ENCODE measurements at places on chromosomes 13 and 19.
A peak's percentile ranks its signal among the peaks of the same experiment; 100 is the strongest.

DNA sequence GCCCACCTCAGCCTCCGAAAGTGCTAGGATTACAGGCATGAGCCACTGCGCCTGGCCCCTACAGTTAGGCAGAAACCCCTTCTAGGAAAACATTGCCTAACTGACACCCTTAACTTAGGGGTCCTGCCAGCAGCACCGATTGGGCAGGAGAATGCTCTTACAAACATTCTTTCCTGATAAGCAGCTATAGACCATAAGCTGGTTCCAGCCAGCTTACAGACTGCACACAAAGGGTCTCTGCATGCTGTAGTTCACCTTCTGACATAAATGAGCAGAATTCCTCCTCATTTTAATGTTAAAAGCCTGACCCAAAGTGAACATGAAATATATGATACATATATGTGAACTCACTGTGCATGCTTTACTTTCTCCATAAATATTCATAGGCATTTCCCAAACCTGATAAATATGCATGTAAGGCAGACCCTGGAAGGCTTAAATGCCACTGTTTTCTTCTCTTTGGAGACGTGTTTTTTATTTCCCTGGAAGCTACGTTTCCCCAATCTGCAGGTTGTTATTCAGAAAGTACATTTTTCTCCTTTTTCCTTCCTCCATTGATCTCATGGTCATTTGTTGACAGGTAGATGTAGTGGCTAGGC, 48.5 kb upstream of the KL start:
- DNase-seq = no peak

GRCh38 chr19:48962029-48962848, 2.9 kb upstream of the FTL start:
- DNase-seq = peak; percentile 88

GRCh38 chr19:11152318-11153062, 3.1 kb downstream of the SPC24 start:
- DNase-seq = no peak

- DNase-seq = peak; percentile 49
Measured at GRCh38 chr19:39335168-39335548, 685 bp downstream of the GMFG start.

DNA sequence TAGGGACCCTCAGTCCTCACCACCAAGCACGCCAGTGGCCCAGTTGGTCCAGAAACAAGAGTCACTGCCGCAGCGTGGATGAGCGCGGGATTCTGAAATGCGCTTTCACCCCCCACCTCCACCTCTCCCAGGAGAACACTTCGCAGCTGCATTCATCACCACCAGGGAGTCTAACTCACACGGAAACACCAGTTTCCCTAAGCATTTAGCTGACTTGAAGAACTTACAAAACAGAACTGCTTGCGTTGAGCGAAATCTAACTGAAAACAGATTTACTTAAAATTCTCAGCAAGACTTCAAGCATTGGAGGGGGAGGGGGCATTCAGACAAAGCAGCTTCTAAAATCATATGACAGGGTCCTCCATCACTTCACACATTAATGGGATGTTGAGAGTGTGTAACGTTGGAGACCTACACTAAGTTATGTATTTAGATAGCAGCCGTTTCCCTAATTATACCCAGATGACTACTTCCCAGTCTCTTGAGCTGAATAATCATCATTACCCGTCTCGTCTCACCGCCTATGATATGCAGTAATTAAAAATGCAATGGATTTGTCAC, 258.2 kb upstream of the IRS2 start:
- no peak for DNase-seq

- DNase-seq = no peak
Measured at GRCh38 chr19:18987456-18987855, 45.9 kb downstream of the SUGP2 start.

GRCh38 chr13:44660050-44660449, 83.9 kb upstream of the TSC22D1 start:
- no peak for DNase-seq

DNA sequence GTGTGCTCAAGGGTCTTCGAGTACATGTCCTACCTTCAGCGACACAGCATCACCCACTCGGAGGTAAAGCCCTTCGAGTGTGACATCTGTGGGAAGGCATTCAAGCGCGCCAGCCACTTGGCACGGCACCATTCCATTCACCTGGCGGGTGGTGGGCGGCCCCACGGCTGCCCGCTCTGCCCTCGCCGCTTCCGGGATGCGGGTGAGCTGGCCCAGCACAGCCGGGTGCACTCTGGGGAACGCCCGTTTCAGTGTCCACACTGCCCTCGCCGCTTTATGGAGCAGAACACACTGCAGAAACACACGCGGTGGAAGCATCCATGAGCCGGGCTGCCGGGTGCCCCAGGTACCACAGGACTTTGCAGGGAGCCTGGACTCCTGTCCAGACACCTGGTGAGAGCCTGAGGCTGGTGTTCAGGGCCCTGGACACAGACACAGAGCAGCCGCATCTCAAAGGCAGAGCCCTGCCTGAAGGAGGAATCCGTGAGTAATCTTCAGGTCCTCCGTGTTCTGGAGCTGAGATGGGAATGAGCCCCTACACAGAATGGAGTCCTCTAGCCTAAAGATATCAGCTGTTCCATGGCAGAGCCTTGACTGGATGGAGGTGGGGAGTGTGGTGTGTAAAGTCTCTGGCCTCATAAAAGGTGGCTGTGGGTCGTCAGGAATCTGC, 1.5 kb downstream of the ZNF581 start:
- DNase-seq = no peak

DNA sequence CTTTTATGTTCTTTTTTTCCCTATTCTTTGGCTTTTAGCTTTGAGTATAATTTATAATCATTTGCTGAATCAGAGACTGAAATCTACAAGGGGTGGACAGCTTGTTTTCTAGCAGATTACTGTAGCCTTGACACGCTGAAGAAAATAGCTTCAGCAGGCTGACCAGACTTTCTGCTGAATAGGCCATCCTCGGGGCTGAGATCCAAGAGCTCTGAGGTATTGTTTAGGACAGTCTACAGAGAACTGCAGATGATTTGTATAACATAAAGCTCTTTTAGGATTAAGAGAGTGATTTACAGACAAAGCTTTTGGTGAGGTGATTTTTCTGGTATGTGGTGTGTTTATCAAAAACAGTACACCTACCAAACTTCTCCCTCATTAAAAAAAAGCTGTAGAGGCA, 16.8 kb downstream of the POLR1D start:
- DNase-seq = no peak

- DNase-seq = no peak
Measured at GRCh38 chr13:33550276-33550675, 264.7 kb upstream of the STARD13 start.

GRCh38 chr13:32259116-32259515, 56.0 kb downstream of the ZAR1L start:
- DNase-seq = no peak

GRCh38 chr19:14510311-14511228, 7.6 kb downstream of the DNAJB1 start:
- no peak for DNase-seq

- DNase-seq = no peak
Measured at GRCh38 chr13:48602296-48603016, 51.3 kb upstream of the CYSLTR2 start.

GRCh38 chr19:16359074-16359473, 34.4 kb downstream of the KLF2 start:
- no peak for DNase-seq

- DNase-seq = no peak
Measured at GRCh38 chr13:64723724-64724123, 2506.4 kb downstream of the PCDH9 start.

DNA sequence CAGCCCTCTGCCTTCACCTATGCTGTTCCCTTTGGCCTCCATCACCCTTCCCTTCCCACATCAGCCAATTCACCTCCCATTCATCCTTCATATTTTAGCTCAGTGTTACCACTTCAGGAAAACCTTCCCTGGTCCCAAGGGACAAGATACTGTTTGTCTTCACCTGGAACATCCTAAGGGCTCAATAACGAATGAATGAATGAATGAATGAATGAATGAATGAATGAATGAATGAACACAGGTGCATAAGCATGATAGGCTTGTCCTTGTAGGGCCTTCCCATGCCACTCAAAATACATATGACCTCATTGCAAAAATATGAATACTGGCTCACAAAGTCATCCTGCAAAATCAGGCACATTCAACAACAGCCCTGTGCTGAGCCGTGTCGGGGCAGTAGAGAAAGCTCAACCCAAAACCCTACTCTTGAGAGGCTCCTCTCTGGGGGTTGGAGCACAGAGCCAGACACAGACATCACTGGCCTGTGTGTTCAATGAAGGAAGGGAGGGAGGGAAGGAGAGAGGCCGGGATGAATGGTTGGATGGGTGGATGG, 33.7 kb upstream of the TPM4 start:
- no peak for DNase-seq

- no peak for DNase-seq
Measured at GRCh38 chr13:28618230-28618994, 40.5 kb upstream of the POMP start.

- no peak for DNase-seq
Measured at GRCh38 chr13:111906816-111907215, 160.1 kb upstream of the SOX1 start.

DNA sequence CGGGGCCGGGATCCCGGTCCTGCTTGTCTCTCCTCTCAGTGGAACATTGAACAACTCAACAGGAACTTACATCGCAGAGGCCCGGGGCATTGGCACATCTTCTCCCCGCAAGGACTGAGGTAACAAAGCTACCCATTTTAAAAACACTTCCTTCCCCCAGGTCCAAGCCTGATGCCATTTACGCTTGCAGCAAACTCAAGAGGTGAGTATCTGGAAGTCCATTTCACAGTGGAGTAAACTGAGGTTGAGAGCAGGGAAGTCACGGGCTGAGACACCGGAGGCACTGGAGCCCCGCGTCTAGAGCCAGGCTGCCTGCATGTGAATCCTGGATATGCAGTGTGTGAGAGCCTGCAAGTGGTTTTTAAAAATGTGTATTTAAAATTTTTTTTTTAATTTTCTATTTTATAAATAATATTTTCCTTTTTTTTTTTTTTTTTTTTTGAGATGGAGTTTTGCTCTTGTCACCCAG, 492 bp upstream of the PGLYRP1 start:
- no peak for DNase-seq

- no peak for DNase-seq
Measured at GRCh38 chr13:30140973-30141372, 166.4 kb downstream of the KATNAL1 start.

GRCh38 chr13:97780486-97780885, 173.0 kb upstream of the IPO5 start:
- no peak for DNase-seq

GRCh38 chr13:114319441-114319913, 5.2 kb downstream of the CHAMP1 start:
- no peak for DNase-seq

DNA sequence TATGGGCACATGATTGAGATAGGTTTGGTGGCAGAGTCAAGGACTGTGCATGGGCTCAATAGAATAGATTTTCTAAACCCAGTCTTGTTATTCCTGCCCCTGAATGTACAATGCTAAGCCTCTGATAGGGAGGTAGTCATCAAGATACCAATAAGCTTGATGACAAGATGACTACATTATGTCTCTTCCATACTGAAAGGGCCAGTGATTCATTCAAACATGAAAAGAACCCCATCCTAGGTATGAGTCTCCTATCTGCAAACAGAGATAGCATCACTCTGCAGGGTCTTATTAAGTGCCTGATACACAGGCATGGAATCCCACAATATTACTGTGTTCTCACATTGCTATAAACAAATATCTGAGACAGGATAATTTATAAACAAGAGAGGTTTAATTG, 40.3 kb upstream of the UFM1 start:
- no peak for DNase-seq

DNA sequence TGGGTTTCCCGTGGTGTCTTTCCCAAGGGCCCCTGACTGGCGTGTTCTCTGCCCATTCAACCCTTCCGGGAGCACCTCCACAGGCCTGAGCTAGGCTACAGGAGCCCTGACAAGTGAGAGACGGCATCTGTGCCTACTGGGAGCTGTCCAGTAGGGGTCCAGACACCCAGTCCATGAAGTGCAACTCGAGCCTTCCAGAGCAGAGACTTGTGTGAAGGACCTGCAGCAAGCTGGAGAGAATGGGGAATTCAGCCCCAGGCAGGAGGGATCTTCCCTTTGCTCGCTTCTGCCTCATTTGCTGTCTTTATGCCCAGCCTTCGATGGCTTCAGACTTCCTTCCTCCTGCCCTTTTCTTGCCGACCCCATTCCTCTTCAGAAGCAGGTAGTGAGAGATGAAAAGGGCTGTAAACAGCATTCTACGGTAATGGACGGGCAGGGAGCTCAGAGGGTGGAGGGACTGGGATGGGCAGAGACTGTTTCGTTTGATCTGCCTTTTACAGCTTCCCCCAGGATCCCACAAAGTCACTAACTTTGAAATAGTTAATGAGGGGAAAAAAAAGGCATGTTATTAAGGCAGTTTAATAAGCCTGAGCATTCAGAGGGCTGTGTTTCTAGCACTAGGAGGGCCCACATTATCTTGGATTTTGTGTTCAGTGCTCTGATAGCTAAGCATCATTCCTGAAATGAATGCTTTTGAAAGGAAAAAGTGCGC, 327.6 kb downstream of the FGF9 start:
- no peak for DNase-seq

GRCh38 chr19:18290302-18291018, 9.0 kb upstream of the JUND start:
- peak; percentile 84 for DNase-seq

DNA sequence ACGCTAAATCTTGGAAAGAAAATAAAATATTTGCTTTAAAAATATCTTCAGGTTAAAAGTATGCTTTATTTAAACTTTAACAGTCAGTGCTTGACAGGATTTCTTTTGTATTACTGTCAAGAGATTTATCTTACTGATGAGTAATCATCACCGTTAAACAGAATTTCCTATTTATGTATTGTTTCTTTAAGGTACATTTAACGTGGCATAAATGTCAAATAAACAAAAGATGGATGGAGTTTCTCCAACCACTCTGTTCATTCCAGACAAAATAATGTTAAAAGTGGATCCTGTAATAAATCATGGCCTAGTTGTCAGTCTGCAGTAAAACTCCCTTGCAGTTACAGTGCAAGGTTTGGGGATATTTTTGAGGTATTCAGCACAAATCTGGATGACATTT, 298.3 kb downstream of the DIAPH3 start:
- DNase-seq = no peak

DNA sequence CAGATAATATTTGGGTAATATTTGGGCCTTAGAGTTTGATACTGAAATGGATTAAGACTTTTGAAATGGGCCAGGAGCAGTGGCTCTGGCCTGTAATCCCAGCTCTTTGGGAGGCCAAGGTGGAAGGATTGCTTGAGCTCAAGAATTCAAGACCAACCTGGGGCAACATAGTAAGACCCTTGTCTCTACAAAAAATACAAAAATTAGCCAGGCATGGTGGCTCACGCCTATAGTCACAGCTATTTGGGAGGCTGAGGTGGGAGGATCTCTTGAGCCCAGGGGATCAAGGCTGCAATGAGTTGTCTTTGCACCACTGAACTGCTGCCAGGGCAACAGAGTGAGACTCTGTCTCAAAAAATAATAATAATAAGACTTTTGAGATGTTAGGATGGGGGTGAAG, 926 bp upstream of the ZNF836 start:
- no peak for DNase-seq

- DNase-seq = no peak
Measured at GRCh38 chr13:66781241-66781640, 448.9 kb downstream of the PCDH9 start.

All from GM13976 (cell line).